Esophagus squamous epithelium (tissue), 5 donors: ENCODE measurements at places on chromosomes 1 and 21.

DNA sequence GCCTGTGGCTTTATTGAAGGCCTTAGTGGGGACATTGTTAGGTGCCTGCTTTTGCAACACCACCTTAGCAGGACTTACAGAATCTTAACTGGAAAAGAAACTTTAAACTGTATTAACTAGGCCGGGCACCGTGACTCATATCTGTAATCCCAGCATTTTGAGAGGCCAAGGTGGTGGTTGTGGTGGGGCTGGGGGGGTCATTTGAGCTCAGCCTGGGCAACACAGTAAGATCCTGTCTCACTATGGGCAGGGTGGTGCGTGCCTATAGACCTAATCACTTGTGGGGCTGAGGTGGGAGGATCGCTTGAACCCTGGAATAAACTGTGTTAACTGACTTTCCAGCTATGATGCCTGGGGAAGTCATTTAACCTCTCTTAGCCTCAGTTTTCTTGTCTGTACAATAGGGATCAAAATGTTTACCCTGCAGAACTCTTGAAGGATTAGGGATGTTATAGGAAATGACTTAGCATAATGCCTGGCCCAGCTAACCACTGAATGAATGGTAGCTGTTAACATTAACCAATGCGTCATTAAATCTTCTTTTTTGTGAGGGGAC lies 39.5 kb downstream of the IER5 start:
- DNase-seq: no peak

- no peak for DNase-seq
Observed at GRCh38 chr1:90154711-90155110, 159.8 kb downstream of the ZNF326 start.

DNA sequence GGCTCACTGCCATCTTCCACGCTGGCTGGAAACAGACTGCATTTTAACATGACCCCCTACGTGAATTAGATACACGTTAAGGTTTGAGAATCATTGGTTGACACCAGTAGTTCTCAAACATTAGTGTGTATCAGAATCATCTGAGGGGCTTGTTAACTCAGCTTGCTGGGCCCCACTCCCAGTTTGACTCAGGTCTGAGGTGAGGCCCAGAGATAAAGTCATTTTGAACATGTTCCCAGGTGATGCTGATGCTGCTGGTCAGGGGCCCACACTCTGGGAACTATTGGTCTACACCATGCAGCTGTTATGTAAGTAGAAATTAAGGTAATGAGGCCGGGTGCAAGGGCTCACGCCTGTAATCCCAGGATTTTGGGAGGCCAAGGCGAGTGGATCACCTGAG lies 1.3 kb downstream of the LSM10 start:
- DNase-seq: no peak

DNA sequence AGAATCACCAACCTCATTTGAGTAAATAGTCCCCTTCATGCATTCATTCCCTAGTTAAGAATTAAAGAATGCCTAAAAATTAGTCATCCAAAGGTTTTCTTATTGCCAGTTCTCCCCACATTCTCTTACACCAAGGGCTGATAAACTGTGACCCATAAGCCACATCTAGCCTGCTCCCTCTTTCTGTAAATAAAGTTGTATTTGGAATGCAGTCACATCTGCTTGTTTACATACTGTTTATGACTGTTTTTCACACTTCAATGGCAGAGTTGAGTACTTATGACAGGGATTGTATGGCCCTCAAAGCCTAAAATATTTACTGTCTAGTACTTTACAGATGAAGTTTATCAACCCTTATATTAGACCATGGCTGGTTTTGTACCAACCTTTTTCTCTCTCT lies 16.1 kb upstream of the DYRK1A start:
- DNase-seq: no peak

- no peak for DNase-seq
Observed at GRCh38 chr1:25996966-25997827, 666 bp downstream of the PAFAH2 start.

DNA sequence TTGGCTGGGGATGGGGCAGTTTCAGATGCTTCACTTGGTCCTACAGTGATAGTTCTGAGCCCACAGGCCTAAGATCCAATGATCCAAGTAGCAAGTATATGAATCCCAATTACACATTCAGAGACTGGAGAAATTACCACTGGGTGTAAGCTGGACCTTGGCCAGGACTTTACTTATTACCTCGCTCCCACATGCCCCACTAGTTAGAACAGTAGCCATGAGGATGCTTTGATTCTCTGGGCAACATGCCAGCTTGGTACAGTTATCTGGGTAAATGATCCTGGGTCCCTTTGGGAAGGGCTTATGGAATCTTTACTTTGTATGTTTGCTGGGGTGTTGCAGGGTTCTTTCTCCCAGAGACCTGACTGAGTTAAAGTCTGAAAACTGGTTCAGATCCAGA lies 5.0 kb upstream of the FCAMR start:
- DNase-seq: no peak

- no peak for DNase-seq
Observed at GRCh38 chr1:94719926-94720793, 100.0 kb upstream of the SLC44A3 start.

GRCh38 chr1:210397252-210397651 lies 68.5 kb downstream of the HHAT start:
- DNase-seq: no peak

GRCh38 chr21:45393833-45394638 lies 10.9 kb upstream of the COL18A1 start:
- DNase-seq: no peak

DNA sequence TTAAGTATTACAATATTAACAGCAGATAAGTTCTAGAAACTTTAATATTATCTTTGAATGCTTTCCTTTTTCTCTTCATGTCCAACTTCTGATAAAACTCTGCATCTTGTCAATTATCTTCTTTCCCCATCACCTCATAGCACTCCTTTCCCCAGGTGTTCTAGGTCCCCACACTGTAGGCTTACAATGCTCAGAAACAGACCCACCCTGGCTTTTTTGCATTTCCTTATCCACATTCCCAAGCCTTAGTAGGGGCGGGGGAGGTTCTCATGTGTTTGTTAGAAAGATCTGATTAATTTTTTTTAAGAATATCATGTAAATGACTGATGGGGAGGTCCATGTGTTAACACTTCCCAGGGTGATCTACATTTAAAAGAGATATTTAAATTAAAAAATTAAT lies 63.9 kb downstream of the PLPPR4 start:
- no peak for DNase-seq

- no peak for DNase-seq
Observed at GRCh38 chr1:44263568-44264450, 50.5 kb downstream of the DMAP1 start.

DNA sequence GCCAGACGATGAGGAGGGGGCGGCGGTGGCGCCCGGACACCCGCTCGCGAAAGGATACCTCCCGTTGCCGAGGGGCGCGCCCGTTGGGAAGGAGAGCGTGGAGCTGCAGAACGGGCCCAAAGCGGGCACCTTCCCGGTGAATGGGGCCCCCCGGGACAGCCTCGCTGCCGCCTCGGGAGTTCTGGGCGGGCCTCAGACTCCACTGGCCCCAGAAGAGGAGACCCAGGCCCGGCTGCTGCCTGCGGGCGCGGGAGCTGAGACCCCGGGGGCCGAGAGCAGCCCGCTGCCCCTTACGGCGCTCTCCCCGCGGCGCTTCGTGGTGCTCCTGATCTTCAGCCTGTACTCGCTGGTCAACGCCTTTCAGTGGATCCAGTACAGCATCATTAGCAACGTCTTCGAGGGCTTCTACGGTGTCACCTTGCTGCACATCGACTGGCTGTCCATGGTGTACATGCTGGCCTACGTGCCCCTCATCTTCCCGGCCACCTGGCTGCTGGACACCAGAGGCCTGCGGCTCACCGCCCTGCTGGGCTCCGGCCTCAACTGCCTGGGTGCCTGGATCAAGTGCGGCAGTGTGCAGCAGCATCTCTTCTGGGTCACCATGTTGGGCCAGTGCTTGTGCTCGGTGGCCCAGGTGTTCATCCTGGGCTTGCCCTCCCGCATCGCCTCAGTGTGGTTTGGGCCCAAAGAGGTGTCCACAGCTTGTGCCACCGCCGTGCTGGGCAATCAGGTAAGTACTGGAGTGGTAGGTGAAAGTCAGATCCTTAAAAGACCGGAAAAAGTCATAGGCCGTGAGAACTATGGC lies 588 bp downstream of the FLVCR1 start:
- DNase-seq: no peak

DNA sequence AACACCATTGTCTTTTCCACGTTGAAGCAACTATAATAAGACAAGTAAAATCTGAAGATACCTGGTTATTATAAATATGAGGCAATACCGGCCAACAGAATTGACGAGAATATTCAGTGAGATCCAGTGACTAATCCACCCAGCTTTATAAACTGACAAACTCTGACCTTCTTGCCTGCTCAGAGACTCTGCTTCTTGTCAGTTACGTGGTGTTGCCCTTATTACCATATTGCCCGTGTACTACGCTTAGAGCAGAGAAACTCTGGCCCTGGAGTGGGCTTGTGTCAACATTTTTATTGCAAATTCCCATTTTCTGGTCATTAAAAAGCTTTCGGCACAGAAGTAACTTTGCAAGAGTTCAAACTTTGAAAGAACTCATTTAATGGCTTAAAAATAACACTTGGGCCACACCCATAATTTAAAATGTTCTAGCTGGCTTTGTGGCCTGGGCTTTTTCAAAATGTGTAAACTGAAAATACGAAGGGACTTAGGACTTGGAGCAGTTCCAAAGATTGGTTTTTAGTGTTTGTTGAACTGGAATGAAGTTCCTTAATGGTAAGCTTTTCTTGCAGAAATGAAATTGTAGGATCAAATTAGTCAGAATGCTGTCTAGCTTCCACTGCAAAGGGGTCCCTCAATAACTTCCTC lies 266.2 kb downstream of the LMO4 start:
- no peak for DNase-seq

- no peak for DNase-seq
Observed at GRCh38 chr1:6008084-6008415, 15.8 kb upstream of the NPHP4 start.

- no peak for DNase-seq
Observed at GRCh38 chr1:44315521-44315920, 39.5 kb downstream of the ERI3 start.

- no peak for DNase-seq
Observed at GRCh38 chr1:81125672-81126071, 675.1 kb upstream of the ADGRL2 start.

DNA sequence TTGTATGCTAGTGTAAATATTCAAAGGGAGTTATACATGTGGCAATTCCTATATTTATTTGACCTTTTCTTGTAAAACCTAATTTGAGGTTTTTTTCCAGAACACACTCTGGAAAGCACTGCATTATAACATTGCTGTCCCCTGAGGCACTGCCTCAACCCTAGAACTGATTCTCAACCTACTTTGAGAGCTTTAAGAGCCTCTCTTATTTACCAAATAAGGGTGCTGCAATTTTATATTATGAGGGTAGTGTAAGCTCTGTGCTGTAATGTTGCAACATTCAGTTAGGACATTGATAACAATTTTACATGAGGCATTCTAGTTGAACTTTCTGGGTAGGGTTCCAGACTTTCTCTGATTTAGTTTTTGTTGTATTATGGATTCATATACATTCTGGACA lies 302.2 kb upstream of the DEPDC1 start:
- no peak for DNase-seq

- no peak for DNase-seq
Observed at GRCh38 chr1:223667484-223668182, 2.1 kb upstream of the CAPN8 start.

DNA sequence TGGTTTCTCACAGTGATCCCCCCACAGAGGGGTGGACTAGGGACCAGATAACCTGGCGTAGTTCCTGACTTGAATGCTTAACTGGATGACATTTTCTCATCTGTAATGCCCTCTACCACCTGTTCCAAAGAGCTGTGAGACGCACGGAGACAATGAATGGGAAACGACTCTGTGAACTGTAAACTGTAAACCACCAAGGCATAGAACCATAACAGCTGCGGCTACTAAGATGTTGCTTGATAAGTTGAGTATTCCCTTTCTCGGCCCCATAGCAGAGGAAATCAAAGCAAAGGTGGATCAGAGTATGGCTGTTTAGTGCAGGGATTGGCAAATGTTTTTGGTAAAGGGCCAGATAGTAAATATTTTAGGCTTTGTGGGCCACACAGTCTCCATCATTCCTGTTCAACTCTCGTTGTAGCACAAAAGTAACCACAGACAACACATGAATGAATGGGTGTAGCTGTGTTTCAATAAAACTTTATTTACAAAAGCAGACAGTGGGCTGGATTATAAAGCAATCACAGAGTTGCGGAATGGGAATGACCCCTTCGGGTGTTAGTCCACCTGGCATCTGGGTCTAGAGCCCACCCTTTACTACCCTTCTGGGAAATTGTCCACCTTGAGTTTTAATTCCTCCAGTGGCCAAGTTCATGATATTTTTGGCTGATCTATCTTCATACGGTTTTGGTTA lies 315.2 kb downstream of the RPS6KC1 start:
- no peak for DNase-seq

DNA sequence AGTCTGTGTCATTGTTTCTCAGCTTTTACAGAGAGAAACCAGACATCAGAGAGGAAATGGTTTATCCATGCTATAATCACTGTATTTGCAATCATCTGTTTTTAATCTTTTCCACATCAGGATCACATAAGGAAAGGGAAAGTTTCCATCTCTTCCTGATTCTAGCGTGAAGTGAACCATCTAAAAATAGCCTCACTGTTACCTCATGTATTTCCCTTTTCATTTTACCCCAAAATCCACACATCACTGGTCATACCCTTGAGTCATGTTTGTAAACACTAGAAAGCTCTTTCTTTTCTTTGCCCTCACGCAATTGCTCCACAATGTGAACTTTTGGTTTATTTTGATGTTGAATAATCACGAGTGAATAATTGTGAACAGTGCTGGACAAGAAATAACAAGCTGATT lies 146.0 kb downstream of the PLA2G4A start:
- no peak for DNase-seq

DNA sequence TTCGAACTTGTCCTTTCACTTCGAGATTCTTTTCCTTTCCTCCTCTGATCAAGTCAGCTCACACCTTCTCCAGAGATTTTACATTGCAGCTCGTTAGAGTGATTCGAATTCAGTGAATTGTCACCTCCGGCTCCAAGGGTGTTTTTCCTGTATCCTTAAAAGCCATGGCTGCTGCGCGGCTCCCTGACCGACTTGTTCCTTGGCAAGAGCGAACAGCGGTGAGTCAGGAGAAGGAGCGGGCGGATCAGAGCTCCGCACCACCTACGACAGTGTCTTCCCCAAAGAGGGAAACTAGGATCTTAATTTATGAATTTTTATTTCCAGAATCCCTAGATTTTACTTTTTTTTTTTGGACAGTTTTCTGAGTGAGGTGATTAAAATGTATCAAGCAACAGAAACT lies 204.4 kb upstream of the ADGRL2 start:
- DNase-seq: no peak

DNA sequence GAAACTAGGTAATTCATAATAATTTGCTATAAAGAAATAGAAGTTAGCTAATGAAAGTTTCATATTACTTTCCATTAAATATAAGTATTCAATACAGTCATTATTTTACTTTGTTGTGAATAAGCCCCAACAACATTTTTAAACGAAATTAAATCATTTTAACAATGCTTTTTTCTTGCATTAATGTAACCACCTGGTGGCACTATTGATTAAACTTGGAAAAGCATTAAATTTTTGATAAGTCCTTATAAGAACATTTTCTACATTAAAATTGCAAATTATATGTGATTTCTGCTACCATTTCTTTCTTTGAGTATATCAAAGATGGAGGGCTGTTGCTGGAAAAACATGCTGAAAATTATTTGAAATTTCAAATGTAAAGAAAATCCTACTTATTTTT lies 918.8 kb upstream of the TMPRSS15 start:
- no peak for DNase-seq

GRCh38 chr1:61322008-61322744 lies 239.8 kb downstream of the NFIA start:
- DNase-seq: no peak

- DNase-seq: no peak
Observed at GRCh38 chr1:104466068-104466467, 716.4 kb downstream of the AMY1C start.

- DNase-seq: no peak
Observed at GRCh38 chr1:176559878-176560277, 96.9 kb downstream of the PAPPA2 start.
